DMS79 treated with DMSO at 0.1 percent for 48 hours (cell line): ENCODE measurements at places on chromosomes 2 and 18.

DNA sequence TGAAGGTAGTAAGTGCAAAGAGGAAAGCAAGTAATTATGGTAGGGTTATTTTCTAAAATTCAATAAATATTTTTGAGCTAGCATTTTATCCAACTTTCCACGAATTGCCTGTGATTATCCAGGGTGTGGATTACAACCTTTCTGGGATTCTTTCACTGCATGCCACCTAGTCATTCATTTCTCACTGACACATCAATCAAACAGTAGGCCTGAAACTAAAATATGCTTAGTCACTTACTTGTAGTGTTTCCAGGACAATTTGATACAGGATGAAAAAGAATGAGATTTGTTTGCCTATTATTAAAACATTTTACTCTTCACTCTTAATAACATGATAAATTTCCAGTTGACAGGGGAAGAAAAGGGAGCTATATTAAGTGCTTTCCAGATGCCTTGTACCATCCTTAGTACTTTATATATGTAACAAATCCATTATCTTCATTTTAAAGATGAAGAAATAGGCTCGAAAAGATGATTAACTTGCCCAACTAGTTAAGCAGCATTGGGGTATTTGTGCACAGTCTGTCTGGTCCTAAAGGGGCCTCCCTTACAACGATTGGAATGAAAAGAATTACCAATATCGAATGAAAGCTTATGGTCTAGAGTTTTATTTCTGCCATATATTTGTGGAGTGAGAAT, 70.4 kb downstream of the KCTD1 start:
- DNase-seq, result no peak

DNA sequence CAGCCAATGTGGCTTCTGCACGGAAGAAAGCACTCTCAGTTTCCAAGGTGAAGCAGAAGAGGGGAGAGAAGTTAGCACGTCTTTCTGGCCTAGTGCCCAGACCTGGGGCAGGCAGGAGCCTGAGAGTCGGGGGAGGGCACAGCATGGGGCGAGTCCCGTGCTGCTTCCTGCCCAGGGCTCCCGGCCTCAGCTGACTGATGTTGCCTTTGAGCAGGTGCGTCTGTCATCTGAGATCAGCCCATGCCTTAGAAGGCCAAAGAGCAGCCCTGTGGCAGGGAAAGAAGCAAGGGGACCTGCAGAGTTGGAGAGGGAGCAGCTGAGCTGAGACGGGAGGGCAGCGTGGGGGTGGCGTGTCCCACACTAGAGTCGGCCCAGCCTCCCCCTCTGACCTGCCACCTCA, 3.3 kb downstream of the KCNIP3 start:
- DNase-seq, result peak; percentile 92

DNA sequence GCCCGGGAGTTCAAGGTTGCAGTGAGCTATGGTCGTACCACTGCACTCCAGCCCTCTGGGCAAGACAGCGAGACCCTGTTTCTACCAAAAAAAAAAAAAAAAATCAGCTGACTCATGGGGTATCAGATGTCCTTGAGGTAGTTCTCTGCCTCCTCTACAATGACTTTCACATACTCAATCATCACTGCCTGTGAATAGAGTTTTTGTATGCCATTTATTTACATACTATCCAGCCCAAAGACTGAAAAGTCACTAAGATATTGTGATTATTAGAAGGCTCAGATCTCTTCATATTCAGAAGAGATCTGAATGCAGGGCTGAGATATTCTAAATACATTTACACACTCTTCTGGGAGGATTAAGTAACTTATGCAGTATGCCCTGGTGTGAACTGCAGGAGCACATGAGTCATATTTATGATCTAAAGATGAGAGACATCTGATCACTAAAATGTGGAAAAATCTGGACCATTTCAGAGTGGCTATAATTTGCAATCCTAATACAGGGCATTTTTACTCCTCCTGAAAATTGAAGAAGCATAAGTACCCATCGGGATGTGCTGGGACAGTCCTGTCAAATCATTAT, 38.9 kb downstream of the KLF7 start:
- DNase-seq, result no peak

DNA sequence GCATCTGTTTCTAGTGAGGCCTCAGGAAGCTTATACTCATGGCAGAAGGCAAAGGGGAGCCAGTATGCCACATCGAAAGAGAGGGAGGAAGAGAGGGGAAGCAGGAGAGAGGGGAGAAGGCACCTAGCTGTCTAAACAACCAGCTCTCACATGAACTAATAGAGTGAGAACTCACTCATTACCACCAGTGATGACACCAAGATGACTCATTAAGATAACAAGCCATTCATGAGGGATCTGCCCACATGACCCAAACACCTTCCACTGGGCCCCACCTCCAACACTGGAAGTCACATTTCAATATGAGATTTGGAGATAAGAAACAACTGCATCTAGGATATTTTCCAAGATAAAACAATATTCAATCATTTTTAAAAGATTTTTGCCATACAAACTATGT, 753.9 kb upstream of the ZEB2 start:
- no peak for DNase-seq

- no peak for DNase-seq
Measured at GRCh38 chr18:47999801-48000248, 69.4 kb upstream of the SMAD2 start.
